Heart right ventricle (tissue), 16 donors: ENCODE measurements at places on chromosomes 2 and 18. TPM values are rescaled to one million over a fixed set of nuclear protein-coding genes. Genes with fewer than 3 reads are reported as not detected.

DNA sequence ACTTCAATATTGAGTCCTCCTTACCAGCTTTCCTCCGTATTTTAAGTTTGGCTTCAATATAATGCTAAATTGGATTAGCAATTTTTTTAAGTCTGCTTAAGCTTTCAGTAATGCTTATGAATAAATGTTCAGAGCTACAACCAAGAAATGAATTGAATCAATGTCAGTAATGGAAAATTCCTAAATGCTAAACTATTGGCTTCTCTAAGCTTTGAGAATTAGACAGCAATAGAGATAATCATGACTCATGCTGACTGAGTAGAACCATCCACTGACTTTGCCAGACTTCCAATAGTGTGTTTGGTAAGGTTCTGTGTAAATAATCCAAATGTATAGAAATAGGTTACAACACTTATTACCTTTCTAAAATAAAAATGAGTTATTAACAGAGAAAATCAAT, 8.9 kb upstream of the PDE1A start:
- H3K4me1 ChIP-seq, result no peaks in the 10 kb centered on the region
- H3K4me3 ChIP-seq, result no peak overlapping the region
- DNase-seq, result no peak
- no peaks in the 10 kb centered on the region for H3K36me3 ChIP-seq
- peak overlapping the region; percentile 37 for H3K27ac ChIP-seq

DNA sequence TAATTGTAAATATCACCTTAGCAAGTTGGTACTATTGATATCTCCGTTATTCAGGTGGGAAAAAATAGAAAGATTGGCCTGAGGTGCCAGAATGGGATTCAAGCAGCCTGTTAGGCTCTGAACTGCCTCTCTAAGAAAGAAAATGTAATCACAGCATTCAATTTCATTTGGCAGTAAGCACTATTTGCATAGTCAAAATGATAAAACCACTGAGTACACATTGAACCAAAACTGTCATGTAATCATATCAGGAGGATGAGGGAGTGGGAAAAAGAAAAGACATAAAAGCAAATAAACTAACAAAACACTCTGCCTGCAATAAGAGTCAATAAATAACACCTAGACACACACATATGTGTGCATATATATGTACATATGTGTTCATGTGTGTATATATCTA, 103.9 kb upstream of the TACR1 start:
- H3K27ac ChIP-seq, result no peak overlapping the region
- DNase-seq, result no peak
- no peaks in the 10 kb centered on the region for H3K27me3 ChIP-seq

CSRNP3 gene
- total RNA-seq, result 6.1 TPM

DNA sequence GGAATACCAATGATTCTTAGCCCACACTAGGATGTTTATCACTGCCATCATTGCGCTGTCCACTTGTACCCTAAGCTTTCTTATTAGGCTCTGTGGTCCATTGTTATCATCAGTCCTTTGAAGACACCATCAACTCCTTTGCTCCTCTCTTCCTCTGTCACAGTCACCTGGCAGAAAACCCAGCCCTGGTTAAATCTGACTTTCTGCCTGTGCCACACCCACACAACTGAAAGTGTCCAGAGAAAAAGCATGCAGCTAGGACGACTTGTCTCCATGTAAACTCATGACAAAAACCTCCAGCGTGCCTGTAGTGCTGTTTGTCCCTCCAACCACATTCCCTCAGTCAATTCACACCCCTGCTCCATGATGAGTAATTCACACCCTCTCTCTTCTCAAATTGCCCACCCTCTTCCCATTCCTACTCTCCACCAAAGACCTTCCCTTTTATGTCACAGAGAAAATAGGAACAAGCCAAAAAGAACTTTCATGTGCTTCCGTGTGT, 297.4 kb upstream of the MGAT5 start:
- no peak overlapping the region for H3K27ac ChIP-seq
- no peaks in the 10 kb centered on the region for H3K36me3 ChIP-seq
- H3K4me3 ChIP-seq, result no peak overlapping the region
- DNase-seq, result no peak
- H3K27me3 ChIP-seq, result no peaks in the 10 kb centered on the region

GRCh38 chr2:181421131-181421458, 36.1 kb upstream of the ITGA4 start:
- no peaks in the 10 kb centered on the region for H3K4me1 ChIP-seq

DNA sequence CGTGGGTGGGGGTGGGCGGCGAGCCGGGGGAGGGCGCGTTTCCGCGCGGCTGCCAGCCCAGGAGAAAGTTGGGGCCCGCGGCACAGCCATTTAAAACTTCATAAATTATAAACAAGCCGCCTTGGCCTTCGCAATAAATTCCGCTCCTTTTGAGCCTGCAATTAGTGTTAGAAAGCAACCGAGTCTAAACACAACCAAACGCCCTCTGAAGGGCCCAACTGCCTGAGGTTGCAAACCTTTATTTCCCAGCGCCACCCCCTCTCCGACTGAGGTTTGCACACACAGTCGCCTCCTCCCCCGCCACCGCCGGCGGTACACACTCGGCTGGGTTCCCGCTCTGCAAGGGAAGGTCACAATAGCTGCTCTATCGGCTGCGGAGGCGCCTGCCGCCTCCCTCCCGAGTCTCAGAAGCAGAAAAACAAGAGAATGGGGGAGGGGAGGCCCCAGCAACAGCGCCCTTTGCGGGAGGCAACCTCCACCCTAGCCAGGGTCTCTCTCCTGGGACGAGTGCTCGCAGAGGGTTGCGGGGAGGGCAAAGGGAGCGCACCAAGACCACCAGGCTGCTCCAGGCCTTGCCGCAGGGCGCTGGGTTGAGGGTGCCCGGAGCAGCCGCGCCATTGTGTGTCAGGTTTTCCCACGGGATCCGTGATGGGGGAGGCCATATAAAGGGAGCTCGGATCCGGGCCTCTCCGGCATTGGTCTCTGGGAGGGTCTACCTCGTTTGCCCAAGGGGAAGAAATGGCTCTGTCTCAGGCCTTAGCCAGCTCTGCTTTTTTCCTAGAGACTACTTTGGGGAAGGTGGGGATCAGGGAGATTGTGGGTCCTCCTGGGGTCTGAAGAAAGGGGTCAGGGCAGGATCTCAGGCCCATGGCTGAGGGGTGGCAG, 13.4 kb upstream of the HOXD1 start:
- no peak overlapping the region for H3K4me3 ChIP-seq
- H3K27me3 ChIP-seq, result peaks cover 100% of the 10 kb centered on the region
- no peak for DNase-seq
- H3K36me3 ChIP-seq, result no peaks in the 10 kb centered on the region
- H3K4me1 ChIP-seq, result peaks cover 5% of the 10 kb centered on the region

DNA sequence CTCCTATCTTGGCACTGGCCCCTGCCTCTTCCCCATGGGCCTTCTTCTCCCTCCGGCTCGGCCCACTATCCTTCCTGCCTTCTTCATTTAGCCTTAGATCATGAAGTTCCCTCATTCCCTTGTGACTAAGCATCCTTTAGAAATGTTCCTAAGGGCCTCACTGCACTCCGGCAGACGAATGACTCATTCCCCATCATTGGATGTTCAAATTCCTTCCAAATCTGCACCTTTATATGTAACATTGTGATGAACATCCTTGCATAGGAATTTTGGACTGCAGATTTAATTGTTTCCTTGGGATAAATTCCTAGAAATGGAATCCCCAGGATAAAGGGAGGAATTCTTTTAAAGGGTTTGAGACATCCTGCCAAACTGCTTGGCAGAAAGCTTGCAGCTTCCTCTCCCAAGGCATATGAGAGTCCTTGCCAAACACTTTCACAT, 19.0 kb downstream of the CRACDL start:
- H3K27ac ChIP-seq, result no peak overlapping the region
- peaks cover 8% of the 10 kb centered on the region for H3K4me1 ChIP-seq
- no peak overlapping the region for H3K4me3 ChIP-seq
- H3K27me3 ChIP-seq, result peaks cover 23% of the 10 kb centered on the region

SDC1 gene
- 0.31 TPM for total RNA-seq

NT5DC4 gene
- total RNA-seq, result not detected

DNA sequence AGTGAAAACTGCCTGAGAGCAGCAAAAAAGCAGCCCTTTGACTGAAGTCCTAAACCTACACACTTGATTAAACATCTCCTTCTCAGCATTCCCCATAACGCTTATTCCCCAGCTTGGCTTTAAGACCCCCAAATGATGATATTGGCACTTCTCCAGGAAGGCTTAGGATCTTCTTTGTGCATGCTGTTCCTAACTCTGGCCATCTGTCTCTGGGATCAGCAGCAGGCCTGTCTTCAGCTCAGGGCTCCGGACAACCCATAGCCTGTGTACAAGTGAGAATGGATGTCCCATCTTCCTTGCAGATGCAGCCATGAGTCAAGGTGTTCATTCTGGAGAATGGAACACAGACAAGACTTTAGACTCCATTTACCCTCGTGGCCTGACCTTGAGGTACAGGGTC, 81.6 kb upstream of the TMEM17 start:
- no peak for DNase-seq
- no peak overlapping the region for H3K4me3 ChIP-seq
- H3K27me3 ChIP-seq, result no peaks in the 10 kb centered on the region

DNA sequence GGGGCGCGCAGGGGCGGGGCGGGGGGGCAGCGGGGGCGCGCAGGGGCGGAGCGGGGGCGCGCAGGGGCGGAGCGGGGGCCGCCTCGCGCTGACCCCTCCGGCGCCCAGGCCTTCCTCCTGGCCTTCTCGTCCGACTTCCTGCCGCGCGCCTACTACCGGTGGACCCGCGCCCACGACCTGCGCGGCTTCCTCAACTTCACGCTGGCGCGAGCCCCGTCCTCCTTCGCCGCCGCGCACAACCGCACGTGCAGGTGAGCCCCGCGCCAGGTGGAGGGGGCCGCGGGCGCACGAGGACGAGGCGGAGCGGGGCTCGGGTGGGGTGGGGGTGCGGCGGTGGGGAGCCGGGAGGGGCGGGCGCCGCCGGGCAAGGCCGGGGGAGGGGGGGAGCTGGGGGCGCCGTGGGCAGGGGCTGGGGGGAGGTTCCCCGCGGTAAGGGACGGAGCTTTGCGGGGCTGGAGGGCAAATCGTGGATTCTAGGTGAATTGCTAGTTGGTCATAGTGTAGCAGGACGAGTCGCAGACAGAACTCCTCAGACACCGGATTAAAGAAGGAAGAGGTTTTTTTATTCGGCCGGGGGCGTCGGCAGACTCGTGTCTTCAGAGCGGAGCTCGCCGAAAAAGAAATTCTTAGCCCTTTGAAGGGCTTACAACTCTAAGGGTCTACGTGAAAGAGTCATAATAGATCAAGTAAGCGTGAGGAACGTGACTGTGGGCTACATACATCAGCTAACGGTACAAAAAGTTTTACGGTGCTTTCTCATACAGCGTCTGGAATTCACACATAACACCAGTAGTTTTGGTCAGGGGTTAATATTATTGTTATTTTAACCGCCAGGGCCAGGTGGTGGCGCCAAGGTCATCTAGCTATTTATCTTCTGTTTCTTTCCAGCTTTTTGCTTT, 29.9 kb downstream of the ANO7 start:
- peaks cover 20% of the 10 kb centered on the region for H3K4me1 ChIP-seq
- peak overlapping the region; percentile 81 for H3K27ac ChIP-seq
- peak overlapping the region; percentile 64 for H3K4me3 ChIP-seq

GRCh38 chr2:8527676-8528075, 154.2 kb upstream of the ID2 start:
- no peak overlapping the region for H3K27ac ChIP-seq
- no peak for DNase-seq
- peaks cover 9% of the 10 kb centered on the region for H3K4me1 ChIP-seq

GRCh38 chr2:10721396-10722251, at the start of gene ATP6V1C2:
Gene ATP6V1C2 (plus strand): TSS chr2:10721630. CDS start chr2:10722850, 1,220 bp downstream.
- peaks cover 56% of the 10 kb centered on the region for H3K27me3 ChIP-seq
- no peak for DNase-seq
- peak within 1 kb of the TSS; percentile 40 for H3K4me3 ChIP-seq
- H3K27ac ChIP-seq, result no peak within 1 kb of the TSS

GRCh38 chr2:227442639-227443038, 29.3 kb upstream of the AGFG1 start:
- H3K27me3 ChIP-seq, result no peaks in the 10 kb centered on the region
- no peak overlapping the region for H3K27ac ChIP-seq
- no peak overlapping the region for H3K4me3 ChIP-seq
- H3K36me3 ChIP-seq, result no peaks in the 10 kb centered on the region

UPP2 gene
- total RNA-seq, result not detected

GRCh38 chr2:237191714-237192081, 106.0 kb downstream of the COPS8 start:
- H3K27ac ChIP-seq, result peak overlapping the region; percentile 79
- peaks cover 4% of the 10 kb centered on the region for H3K27me3 ChIP-seq
- H3K36me3 ChIP-seq, result no peaks in the 10 kb centered on the region
- no peak for DNase-seq

GRCh38 chr2:219969508-219969907, 342.1 kb downstream of the SLC4A3 start:
- no peak for DNase-seq
- no peaks in the 10 kb centered on the region for H3K4me1 ChIP-seq
- H3K27me3 ChIP-seq, result no peaks in the 10 kb centered on the region
- no peak overlapping the region for H3K27ac ChIP-seq

DNA sequence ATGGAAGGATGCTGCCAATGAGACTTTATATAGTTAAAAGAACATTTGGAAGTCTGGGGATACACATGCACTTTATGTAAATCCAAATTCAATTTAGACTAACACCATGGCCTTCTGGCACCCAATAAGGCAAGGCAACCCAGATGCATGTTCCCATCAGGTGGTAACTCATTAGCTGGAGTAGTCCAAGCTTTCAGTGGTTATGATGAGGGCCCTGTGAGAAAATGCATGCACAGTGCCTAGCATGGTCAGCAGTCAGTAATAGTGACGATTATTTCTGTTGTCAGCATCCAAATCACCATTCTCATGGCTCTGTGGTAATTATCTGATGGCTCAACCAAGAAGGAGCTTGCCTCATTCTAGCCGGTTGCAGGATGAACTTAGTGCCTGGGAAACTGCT, 70.3 kb upstream of the CTLA4 start:
- no peak overlapping the region for H3K4me3 ChIP-seq
- H3K4me1 ChIP-seq, result no peaks in the 10 kb centered on the region
- no peak overlapping the region for H3K27ac ChIP-seq
- H3K36me3 ChIP-seq, result no peaks in the 10 kb centered on the region
- DNase-seq, result no peak

DNA sequence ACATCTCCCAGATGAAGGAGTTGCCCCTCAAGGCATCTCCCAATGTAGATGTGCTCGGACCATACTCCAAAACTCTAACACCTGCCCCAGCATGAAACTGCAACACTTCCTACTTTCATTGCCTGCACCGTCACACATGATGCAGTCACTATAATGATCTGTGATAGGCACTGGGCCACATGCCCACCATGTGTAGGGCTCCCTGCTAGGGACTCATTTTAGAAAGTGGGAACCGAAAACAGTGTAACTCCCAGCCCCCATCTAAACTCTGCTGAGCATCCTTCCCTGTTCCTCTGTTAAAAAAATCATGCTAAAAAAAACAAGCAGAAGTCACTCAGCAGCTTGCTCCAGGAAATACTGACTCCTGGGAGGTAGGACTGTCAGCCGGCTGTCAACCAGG, 496.1 kb upstream of the RAB6C start:
- no peaks in the 10 kb centered on the region for H3K36me3 ChIP-seq
- no peak overlapping the region for H3K27ac ChIP-seq
- DNase-seq, result no peak
- H3K4me1 ChIP-seq, result no peaks in the 10 kb centered on the region
